WTC11 (cell line): ENCODE measurements at places on chromosomes 2 and 18.

GRCh38 chr2:223972656-223973102 is 15.4 kb downstream of the MRPL44 start:
- no peak for DNase-seq

DNA sequence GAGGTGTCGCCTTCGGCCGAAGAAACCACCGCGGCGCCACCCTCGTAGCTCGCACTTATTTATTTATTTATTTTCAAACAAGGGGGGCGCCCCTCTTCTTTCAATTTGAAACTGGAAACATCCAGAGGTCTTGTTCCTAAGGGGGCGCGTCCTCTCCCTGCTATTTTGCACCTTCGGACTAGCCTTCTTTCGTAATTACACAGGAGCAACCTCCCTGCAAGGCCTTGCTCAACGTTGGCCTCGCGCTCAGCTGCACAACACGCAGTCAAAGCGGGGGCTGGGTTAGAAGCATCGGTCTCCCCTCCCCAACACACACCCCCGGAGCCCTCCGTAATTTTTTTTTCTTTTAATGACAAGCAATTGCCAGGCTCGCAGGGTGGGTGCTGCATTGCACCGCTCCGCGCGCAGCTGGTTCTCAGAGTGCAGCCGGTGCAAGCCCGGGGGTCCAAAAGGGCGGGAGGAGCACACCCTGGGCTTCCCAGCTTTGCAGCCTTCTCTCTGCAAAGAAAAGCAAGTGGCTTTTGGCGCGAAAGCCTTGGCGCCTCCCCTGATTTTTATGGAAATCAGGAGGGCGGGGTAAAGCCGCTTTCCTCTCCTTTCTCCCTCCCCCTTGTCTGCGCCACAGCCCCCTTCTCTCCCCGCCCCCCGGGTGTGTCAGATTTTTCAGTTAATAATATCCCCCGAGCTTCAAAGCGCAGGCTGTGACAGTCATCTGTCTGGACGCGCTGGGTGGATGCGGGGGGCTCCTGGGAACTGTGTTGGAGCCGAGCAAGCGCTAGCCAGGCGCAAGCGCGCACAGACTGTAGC is at the start of gene MYCN:
MYCN (plus strand) TSS at position 697 of the 807 bp plus-strand sequence. CDS start 1,515 bp downstream, outside the sequence.
- DNase-seq: peak; percentile 90

- no peak for DNase-seq
Measured at GRCh38 chr2:168926621-168927386, 25.7 kb downstream of the G6PC2 start.

DNA sequence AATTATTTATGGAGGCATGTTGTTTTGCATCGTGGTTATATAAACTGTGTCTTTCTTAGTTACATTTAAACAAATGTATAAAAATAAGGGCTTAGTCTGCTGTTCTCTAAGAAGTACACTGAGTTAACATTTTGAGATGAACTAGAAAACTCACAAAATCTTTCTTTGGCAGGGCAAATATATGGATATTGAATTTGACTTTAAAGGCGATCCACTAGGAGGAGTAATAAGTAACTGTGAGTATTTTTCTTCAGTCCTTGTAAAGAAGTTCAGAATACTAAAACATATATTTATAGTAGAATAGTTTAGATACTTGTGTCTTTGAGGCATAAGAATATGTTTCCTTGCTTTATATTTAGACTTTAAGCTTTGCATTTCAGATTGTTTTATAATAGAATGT is 104.8 kb downstream of the MYO1B start:
- DNase-seq: no peak

DNA sequence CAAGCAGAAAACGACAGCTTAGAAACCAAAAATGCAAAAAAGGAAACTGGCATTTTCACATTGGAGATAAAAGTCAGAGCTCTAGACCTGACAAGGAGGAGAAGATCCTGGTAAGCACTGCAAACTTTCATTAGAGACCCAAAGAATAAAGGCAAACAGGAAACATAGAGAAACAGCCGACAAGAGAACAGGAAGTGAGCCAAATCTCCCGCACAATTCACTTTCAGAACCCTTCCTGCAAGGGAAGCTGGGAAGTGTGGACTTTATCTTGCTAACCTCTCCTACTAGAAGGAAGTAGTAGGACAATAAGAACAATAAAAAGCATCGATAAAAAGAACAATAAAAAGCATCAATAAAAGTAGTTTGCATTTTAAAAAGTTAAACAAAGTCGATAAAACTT is 417.8 kb upstream of the SPHKAP start:
- DNase-seq: no peak

- no peak for DNase-seq
Measured at GRCh38 chr2:67130531-67131256, 266.4 kb upstream of the ETAA1 start.

- DNase-seq: no peak
Measured at GRCh38 chr2:235614176-235614860, 120.5 kb downstream of the AGAP1 start.

DNA sequence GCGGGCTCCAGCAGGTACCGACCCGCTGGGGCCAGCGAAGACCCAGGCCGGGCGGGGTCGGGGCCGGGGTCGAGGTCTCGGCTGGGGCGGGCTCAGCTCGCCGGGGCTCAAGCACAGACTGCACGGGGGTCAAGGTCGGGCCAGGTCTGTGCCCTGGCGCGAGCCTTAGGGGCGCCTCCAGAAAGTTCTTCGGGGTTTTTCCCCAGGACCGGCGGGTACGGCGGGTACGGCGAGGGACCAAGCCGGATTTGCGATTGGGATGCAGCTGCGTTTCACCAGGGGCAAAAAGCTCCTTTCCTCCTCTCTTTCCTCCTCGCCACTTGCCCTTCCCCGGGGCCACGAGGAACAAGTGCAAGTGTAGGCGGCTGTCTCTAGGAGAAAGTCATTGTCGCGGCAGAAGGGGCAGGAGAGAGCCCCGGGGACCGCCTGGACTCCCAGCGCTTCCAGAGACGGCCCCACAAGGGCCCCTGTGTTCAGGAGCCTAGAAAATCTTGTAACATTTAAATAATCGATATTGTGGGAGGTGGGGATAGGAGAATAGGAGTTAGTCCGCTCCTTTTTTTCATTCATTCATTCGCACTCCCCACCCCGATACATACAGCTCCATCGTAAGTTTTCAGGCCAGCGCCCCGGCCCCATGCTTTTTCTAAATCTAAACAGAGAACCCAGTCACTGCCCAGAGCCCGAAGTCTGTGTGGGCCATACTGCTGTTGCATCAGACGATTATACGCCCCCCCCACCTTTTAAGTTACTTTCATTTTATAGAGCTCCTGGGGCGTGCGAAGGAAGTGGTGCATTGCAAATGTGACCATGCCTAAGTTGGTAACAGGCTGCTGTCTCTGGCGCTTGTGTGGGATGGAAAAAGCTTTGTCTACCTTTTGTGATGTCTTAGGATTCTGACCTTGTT is 679 bp downstream of the PMAIP1 start:
- peak; percentile 53 for DNase-seq

DNA sequence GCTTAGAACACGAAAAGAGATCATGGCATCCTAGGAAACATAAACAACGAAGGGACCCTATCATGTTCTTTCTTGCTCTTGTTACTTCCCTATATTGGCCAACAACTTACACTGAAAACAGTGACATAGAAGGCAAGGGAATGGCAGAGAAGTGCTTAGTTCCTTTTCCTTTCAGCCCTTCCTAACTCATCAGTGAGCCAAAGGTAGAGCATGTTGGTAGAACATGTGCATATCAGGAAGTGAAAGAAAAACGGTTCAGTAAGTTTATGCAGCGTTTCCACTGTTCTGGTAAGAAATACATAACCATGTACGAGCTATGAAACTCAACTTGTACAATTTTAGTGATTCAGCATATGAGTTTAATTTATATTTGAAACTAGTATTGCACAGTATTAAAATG is 21.7 kb downstream of the AKAIN1 start:
- no peak for DNase-seq

DNA sequence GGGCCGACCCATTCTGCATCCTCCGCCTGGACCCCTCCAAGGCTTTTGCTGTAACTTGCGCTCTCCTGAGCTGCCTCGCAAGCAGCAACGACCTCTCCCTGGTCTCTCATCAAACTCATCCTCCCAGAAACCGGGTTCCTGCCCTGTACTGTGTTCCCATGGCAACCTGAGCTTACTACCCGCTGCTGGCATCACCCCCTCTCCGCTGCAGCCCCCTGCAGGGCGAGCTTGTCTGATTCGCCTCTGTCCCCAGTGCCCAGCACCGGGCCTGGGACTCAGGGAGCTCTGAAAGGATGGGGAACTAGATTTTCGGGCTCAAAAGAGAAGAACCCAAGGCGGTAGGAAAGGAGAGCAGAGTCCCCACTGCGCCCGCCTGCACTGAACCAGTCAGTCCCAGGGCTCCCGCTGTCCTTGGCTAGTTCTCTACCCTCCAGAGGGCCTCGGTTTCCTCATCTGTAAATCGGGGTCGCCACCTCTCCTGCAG is 463 bp downstream of the HS1BP3 start:
- DNase-seq: peak; percentile 37

DNA sequence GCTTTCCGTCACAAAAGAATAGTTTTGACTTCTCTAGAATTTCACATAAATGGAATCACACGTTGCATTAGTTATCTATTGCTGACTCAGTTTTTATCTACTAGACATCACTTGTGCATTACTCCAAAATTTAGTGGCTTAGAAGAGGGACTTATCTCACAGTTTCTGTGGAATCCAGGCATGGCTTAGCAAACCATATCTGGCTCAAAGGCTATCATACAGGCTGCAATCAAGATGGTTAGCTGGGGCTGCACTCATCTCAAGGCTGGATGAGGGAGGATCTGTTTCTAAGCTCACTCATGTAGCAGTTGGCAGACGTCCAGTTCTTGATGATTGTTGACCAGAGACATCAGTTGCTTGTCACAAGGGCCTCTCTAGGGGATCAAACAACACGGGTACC is 6.6 kb upstream of the DSC3 start:
- no peak for DNase-seq

- DNase-seq: no peak
Measured at GRCh38 chr2:19158211-19158610, 200.2 kb downstream of the OSR1 start.

GRCh38 chr2:44016282-44016681 is 20.5 kb upstream of the LRPPRC start:
- peak; percentile 82 for DNase-seq

- DNase-seq: no peak
Measured at GRCh38 chr2:140011287-140011686, 1231.1 kb upstream of the NXPH2 start.

GRCh38 chr18:35029770-35030169 is 11.4 kb upstream of the MAPRE2 start:
- DNase-seq: no peak

- DNase-seq: no peak
Measured at GRCh38 chr2:29123617-29124349, 8.6 kb downstream of the CLIP4 start.

GRCh38 chr18:58977801-58978200 is 113.1 kb downstream of the ZNF532 start:
- DNase-seq: no peak

DNA sequence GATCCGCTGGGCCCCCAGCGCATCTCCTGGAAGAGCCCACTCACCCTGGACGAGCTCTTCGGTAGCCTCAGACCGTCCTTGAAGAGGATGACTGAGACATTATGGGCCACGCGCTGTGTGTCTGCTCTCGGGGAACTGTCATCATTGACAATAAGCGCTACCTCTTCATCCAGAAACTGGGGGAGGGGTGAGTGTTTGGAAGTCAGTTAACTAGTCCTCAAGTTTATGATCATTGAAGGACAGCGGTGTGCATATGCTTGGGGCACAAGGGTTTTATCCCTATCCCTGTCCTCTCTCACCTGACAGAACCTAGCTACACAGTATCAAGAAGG is 586 bp downstream of the STK16 start:
- DNase-seq: no peak

DNA sequence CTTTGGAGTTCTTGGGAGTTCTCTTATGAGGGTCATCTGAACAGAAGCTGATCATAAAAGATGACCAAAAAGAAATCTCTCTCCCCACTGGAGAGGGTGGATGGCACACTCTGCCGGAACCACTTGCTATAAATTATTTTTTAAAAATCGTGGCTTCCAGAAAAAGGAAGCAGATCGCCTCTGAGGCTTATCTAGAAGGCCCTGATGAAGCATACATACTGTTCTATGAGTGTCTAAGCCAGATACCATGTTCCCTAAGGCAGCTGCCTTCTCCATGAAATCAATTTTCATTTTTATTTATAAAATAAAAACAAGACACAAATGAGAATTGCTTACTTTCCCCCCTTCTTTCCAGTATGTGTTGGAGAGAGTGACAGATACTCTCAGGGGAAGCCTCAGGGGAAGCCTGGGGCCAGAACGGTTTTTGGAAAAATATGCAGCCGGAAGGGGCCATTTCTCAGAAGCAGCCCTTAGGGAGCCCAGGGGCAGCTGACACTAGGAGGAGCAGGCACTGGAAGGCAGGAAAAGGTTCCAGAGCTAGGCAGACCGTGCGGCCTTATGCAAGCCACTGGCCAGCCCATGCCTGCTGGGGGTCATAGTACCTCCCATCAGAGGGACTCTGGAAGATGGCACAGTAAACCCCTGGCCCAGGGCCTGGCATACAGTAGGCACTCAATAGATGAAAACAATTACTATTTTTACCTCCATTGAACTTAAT is 130.6 kb downstream of the CABLES1 start:
- no peak for DNase-seq

DNA sequence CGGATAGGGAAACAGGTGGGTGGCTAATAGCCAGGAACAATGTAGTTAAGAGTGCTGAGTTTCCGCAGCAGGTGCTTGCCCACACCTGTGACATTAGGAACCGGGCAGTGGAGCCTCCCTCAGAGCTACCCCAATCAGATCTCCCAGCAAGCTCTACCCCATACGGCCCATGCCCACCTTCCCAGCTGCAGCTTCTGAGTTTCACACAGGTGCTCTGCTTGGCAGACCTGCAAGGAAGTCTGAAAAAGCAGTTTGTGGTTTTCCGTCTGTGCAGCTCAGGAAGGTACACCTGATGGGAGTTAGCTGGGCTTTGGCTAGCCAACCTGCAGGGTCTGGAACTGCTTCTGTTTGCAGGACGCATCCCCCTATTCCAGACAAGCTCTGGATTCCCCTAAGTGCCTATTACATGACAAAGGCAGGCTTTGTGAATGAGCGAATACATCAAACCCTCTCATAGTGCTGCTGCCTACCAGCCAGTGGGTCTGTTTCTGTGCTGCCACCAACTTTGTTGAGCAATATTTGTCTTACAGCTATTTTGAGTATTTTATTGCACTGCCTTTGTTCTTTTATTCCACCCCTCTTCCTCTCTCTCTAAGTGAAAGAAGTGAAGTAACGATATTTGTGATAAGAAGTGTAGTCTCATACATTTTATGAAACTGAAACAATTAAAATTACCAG is 24.7 kb upstream of the CEP68 start:
- DNase-seq: peak; percentile 53

DNA sequence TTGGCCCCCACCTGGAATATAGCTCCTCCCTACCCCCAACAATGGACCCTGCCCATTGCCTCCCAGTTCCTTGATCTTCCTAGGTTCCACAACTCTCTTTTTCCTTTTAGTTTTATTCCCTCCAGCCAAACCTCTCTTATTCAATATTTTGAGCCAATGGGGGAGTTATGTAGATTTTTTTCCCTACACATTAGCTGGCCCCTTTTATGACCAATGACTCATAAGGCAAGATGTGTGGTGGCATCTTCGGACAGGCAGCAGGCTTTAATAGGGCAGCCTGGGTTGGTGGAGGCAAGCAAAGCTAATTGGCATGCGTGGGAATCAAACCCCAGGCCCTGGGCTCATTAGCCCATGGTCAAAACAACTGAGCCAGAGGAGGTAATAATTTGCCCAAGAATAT is 9.2 kb downstream of the GRP start:
- DNase-seq: no peak

- no peak for DNase-seq
Measured at GRCh38 chr2:23661276-23662050, 265.5 kb downstream of the ATAD2B start.

- no peak for DNase-seq
Measured at GRCh38 chr18:13159579-13159978, 59.0 kb upstream of the LDLRAD4 start.
